ENCODE measurements at places on chromosomes 5 and 9.
A peak's percentile ranks its signal among the peaks of the same experiment; 100 is the strongest.

DNA sequence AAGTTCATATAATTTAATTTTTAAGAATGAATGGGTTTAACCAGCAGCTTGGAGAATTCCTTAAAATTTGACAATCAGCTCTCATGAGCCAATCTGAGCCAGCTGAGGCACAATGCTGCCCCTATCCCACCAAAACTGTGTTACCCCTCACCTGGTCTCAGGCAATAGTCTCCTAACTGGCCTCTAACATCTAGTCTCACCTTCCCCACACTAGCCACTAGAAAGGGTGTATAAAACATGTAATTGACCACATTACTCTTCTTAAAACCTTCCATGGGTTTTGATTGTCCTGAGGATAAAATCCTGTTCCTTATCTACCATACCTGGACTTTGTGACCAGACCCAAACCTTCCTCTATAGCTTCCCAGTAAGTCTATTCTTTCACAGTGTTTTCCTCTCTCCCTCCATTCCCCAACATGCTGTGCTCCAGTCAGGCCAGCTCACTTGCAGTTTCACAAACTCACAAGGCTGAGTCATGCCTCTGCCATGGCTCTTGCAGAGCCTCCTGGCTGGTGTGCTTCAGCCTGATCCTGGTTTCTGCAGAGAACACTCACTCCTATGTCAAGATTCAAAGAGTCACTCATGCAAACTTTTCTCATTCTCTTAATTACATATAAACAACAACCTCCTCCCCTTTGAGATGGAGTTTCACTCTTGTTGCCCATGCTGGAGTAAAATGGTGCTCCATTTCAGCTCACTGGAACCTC lies 16.0 kb upstream of the ZCCHC7 start:
- DNase-seq = no peak

DNA sequence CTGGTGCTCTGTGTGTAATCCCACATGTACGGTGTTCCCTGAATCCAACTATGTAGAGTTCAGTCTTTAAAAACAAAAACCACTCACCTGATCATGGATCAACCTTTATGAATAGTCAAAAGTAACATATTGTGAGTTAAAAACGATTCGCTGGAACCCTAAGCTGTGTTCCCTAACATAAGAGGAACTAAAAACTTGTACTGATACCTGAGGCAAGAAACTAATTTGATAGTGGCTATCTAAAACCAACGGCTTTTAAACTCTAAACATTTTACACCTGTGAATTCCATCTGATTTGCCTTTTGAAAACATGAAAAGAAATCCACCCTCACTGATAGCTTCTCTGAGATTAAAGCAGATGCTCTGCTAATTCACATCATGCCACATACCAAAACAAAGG lies 101.5 kb downstream of the DEPDC1B start:
- DNase-seq = no peak

DNA sequence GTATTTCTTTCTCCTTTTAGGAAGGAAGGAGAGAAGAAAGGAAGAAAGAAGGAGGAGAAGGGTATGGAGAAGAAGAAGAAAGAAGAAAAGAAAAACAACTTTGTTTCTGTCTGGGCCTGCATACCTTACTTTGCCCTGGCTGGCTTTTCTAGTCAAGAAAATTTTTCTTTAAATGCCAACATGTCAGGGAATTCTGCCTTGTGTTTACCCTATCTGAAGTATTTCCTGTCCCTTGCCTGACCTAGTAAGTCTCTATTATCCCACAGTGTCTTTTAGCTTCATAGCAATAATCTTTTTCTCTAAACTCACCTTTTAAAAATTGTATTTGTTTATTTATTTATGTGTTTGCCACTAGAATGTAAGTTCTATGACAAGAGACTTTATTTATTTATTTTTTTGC lies 1864.1 kb downstream of the EFNA5 start:
- DNase-seq = no peak

GRCh38 chr5:146788898-146789297 lies 89.7 kb downstream of the PPP2R2B start:
- DNase-seq = no peak

GRCh38 chr5:97666783-97667182 lies 483.7 kb upstream of the RIOK2 start:
- DNase-seq = no peak

GRCh38 chr9:114836769-114837168 lies 30.9 kb upstream of the TNFSF15 start:
- no peak for DNase-seq

DNA sequence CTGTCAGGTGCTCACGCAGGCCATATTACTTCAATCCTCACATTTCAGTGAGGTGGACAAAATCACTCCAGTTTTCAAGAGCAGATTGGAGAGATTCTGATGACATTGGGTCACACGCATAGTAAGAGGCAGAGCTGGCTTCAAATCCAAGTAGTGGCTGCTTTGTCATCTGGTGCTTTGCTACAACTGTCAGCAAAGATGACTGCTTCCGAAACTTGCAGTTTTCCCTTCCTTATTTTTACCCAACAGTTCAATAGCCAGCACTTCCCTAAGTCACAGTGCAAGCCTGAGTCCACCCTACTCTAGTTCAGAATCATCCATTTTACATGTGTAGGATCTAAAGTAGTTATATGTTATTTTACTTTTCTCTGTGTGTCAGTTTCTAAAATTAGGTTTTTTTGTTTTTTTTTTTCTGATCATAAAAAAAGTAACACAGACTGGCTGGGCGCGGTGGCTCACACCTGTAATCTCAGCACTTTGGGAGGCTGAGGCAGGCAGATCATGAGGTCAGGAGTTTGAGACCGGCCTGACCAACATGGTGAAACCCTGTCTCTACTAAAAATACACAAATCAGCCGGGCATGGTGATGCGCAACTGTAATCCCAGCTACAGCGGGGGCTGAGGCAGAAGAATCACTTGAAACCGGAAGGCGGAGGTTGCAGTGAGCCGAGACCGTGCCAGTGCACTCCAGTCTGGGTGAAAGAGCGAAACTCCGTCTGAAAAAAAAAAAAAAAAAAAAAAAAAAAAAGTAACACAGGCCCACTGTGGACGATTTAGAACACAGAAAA lies 49.6 kb downstream of the ANKDD1B start:
- no peak for DNase-seq

DNA sequence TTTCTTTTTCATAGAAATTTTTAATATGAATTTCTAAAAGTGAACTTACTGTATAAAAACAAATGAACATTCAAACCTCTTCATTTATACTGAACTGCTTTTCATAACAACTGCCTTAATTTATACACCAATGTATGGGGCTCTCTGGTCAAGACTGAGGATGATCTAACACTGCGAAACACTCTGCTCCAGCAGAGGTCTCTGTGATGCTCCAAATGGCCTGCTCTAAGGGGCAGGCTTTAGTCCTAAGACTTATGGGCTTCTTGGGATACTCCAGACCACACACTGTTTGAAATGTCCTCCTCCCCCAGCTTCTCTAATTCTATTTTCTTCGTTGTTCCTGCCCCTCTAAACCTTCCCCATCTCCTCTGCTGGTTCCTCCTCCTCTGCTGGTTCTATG lies 58.5 kb downstream of the LIFR start:
- peak; percentile 40 for DNase-seq

DNA sequence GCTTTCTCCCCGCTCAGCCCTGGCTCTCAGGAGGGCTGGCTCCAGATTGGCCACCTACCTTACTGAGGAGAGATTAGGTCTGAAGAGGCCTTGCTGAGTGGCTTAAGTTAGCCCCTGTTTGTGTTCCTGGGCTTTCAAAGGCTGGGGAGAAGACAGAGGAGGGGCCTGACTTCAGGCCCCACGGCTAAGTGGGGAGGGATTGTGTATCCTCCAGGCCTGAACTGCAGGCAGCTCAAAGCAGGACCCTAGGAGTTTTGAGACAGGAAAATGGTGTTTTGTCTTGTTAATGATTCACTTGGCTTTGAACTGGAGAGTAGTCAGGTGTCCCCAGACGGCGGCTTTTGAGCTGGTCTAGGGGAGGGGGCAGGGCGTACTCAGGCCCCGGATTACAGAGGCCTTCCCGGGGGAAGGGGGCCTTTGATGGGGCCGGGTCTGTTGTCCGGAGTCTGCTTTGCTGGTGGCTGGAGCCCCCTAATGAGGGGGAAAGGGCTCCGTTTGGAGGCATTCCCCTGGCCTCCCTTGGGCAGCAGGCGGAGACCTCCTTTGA lies 162.0 kb upstream of the SMIM23 start:
- peak; percentile 51 for DNase-seq

DNA sequence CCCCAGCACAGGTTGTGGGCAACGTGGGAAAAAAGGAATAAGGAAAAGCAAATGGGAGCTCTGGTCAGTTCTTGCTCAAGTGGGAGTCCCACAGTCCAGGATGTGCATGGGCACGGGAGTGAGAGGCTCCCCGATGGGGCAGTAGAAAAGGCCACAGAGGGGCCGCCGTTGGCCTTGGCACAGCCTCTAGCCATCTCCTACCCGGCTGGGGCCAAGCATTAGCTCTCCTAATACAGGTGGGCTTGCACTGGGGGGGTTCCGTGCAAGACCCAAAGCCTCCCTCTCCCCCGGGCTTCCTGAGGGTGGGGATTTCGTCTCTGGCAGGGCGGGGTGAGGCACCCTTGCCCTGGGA lies 212.2 kb upstream of the MVB12B start:
- peak; percentile 4 for DNase-seq

Measured in WERI-Rb-1 (cell line).